A375 (cell line): ENCODE measurements at places on chromosomes 7 and 10. TPM values are rescaled to one million over a fixed set of nuclear protein-coding genes. Genes with fewer than 3 reads are reported as not detected.

The INPP5A gene
- 17.0 and 17.2 TPM in 2 replicates for total RNA-seq

The SPDYE9 gene
- total RNA-seq, result not detected in 2 replicates

The IFIT2 gene
- 1.9 and 2.7 TPM in 2 replicates for total RNA-seq

The UCN3 gene
- not detected in 2 replicates for total RNA-seq

The TRPV5 gene
- total RNA-seq, result 0.05 TPM in 1 of 2 replicates, not detected in the other

The VWDE gene
- 0.82 and 1.5 TPM in 2 replicates for total RNA-seq

The PTPN12 gene
- 35.5 and 45.7 TPM in 2 replicates for total RNA-seq

The TMEM229A gene
- not detected in 2 replicates for total RNA-seq

The ZPBP gene
- total RNA-seq, result not detected in 2 replicates

The LEP gene
- total RNA-seq, result not detected in 2 replicates

The SP4 gene
- total RNA-seq, result 4.1 and 14.2 TPM in 2 replicates
